ENCODE measurements at places on chromosomes 12 and 14.

DNA sequence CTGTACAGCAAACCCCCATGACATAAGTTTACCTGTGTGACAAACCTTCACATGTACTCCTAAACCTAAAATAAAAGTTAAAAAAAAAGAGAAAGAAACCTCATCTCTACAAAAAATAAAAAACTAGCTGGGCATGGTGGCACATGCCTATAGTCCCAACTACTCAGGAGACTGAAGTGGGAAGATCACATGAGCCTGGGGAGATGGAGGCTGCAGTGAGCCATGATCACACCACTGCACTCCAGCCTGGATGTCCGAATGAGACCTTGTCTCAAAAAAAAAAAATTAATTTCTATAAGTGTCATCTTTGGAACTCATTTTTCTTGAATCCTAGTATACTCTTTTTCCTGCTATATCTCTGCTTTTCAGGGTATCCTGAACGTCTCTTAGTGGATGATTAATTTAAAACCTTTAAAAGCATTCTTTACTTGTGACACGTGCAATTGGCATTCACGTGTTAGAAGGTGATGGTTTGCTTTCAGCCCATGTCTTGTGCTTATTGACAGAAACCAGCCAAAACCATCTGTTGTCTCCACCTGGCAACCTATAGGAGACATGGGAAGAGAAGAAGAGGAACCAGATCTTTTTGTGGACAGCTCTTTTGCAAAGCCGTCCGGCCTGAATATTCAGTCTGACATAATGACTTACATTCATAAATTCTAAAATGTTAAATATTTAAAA lies 30.6 kb upstream of the PPFIBP1 start:
- DNase-seq: no peak

DNA sequence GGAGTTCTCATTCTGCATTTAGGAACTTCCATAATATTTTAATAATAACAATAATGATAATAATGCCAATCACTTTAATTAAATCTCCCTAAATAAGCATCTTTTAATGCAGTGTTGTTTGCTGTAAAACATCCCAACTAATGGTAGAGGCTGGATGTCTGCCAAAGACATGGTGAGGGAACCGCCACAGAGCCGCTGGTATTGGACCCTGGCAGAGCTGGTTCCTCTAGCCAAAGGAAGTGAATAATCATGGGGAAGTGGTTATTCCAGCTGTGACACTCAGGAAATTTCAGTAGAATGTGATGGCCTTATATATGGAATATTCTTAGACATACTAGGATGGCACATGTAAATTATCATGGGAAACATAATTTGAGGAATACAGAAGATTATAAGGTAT lies 483.3 kb downstream of the ZFP36L1 start:
- no peak for DNase-seq

DNA sequence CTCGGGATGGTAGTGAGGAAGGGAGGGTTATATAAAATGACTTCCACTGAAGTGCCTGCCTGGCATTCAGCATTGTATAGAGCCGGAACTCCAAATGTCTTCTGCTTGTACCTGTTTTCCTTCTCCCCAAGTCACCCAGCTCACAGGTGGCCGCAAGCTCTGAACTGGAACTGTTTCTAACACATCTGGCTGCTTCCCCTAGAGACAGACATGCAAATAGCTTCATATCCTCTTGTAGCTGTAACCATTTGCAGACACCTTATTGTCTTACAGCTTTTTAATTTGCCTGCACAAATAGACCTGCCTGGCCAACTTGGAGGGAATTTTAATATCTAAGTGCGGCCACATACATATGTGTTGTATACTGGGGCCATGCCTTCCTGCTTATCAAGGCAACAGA lies 126.0 kb downstream of the CHST11 start:
- no peak for DNase-seq

DNA sequence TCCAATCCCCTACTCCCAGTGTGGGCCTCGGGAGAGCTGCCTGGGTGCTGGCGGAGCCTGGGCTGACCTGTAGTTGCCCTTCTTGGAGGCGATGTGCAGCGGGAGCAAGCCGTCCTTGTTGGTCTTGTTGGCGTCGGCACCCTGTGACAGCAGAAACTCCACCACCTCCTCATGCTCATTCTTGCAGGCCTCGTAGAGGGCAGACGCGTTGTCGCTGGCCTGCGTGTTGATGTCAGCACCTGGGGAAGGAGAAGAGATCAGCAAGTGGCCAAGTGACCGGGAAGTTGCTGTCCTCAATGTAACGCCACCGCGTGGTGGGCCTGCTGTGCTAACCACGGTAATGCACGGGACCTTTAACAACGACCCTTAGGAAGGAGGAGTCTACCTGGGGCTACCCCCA lies 20.1 kb downstream of the FAM181A start:
- no peak for DNase-seq

DNA sequence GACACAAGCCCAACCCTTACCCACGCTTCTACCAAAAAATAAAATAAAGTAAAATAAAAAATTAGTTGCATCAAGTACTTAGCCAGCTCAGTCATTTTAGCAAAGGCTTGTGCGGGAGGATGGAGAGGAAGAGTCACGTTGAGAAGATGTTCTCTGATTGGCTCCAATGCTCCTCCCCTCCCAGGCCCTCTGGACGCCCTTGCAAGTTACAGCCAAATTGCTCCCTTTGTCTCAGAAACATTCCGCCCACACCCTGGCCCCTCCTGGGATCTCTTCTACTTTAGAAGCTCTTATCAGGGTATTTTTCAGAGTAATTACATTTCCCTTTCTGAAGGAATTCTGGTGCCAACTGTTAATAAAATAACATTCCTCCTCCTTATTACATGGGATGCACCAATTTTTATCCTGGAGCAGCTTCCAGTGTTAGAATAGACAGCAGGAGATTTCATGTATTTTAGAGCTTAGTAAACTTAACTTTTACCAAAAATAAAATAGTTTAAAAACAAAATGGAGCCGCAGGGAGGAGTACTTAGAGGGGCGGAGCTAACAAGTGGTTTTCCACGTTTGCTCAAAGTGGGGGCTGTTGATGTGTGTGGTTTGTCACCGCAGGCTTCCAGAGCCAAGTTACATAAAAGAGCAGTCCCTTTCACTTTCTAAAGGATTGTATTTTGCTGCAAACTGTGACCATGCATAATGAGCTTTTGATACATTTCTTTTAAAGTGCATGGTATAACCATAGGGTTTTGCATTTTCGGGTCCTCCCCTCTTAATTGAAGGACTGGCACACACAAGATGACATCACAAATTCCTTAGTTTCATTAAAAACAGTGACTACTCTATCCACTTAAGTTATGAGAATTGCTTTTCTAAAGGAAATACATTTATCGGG lies 71.7 kb upstream of the RAP1B start:
- peak; percentile 49 for DNase-seq

- DNase-seq: no peak
These were observed 15.0 kb downstream of the CEP128 start for GRCh38 chr14:80926397-80927082.

GRCh38 chr14:68623307-68623706 lies 169.6 kb downstream of the ZFP36L1 start:
- DNase-seq: no peak

- no peak for DNase-seq
These were observed 407.7 kb upstream of the OR4E1 start for GRCh38 chr14:22081337-22081736.

- DNase-seq: peak; percentile 47
These were observed 15.1 kb upstream of the GRIP1 start for GRCh38 chr12:66693901-66694513.

- no peak for DNase-seq
These were observed 162.4 kb upstream of the DAAM1 start for GRCh38 chr14:59026081-59026480.
